ENCODE measurements at places on chromosomes 13 and 19.

DNA sequence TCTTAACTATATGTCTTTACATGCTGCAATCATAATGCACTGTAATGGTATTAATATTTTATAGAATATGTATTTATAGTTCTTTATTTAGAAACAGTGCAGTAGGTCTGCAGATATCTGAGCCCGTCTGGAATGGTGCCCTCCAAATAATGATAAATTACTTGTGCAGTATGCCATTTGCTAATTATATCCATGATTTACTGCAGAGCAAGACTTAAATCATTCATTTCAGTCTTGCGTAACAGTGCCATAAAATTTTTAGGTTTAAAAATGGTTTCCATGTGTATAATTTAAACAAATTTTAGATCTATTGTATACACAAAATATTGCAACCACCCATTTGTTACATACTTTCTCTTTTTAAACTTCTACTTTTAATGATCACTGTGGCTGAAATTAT lies 175.1 kb downstream of the ZNF536 start:
- DNase-seq: no peak

- DNase-seq: peak; percentile 33
Observed at GRCh38 chr13:76853481-76853880, 32.7 kb downstream of the KCTD12 start.

DNA sequence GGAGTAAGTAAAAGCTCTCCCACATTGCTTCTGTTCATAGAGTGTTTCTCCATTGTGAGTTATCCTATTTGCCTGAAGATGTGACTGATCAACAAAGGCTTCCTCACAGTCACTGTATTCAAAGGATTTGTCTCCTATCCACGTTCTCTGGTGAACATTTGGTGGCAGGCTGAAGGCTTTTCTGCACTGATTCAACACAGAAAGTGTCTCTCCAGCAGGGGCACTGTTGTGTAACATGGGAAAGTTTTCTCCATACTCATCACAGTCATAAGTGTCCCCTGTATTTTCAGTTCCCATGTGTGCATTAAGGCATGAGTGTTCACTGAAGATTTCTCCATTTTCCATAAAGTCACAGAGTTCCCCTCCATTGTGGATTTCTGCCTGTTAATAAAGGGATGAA lies 17.6 kb downstream of the ZNF121 start:
- DNase-seq: no peak

DNA sequence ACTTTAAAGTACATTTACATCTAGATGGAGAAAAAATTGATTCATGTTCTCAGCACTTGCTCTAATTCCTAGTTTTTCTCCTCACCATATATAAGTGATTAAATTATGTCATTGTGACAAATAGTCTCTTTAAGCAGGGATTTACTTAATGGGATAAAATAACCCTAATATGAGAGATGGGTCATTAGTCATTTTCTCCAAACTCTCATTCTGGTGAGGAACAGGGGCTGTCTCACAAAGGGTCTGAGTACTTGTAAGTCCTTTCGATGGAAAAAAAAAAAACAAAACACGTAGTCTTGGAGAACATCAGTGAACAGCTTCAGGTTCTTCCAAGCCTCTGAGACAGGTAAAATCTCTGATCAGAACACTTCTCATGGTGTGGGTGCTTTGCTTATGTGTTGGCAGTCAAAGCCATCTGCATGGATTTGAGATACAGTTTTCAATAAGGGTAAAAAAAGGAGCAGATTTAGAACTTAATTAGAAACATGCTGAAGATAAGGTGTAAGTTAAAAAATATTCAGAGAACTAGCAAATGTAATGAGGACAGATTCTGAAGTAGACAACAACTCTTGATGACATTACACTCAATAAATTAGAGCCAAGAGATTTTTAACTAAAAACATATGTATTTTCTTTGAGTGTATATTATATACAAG lies 1668.9 kb upstream of the MIR17HG start:
- no peak for DNase-seq

DNA sequence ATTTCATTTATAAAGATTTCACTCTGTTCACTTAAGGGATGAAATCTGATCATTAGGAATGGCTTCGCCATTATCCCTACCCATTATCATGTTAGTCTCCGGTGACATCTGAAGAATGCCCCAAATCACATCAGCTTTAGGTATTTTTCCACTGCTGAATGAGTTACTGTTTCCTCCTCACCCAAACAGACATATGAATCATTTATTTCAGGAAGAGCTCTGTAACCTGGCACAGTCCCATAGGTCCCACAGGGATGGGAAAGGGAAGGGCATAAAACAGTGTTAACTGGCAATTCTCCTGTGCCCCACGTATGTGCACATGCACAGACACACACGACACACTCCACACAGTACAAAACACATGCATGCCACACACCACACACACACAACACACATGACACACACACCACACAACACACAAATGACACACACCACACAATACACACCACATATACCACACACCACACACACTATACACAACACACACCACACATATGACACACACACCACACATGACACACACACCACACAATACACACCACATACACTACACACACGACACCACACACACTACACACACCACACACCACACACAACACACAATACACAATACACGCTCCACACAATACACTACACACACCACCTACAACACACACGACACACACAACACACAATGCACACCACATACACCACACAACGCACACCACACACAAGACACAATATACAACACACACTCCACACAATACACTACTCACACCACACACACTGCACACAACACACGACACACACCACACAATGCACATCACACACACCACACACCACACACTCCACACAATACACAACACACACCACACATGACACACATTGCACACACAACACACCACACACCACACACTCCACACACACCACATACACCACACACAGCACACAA lies 15.4 kb downstream of the TMEM255B start:
- DNase-seq: peak; percentile 54

GRCh38 chr13:77390391-77390790 lies 63.5 kb upstream of the MYCBP2 start:
- no peak for DNase-seq

GRCh38 chr19:5122121-5122400 lies 153.1 kb downstream of the KDM4B start:
- DNase-seq: no peak

DNA sequence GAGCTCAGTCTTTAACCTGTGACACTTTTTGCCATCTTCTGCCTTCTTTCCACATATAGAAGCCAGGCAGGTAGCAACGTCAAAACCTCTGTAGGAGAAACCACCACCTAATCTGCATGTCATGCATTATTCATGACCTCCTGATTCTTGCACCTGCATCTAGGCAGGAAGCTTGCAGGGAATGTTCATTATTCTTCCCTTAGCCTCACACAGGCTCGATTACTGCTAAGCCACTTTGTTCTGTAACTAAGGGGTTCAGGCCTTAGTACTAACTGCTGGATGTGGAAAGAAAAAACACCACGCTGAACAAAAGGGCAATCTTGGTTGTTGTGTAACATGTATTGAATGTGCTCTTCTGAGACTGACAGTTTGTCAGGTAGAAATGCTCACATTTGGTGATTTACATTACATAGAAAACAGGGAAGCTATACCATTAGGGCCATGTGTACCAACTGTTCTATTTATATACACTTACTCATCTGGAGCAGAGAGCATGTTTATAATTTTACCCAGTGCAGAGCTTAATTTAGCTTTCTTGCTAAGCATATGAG lies 366.9 kb downstream of the KLF12 start:
- DNase-seq: no peak

GRCh38 chr19:42122691-42123607 lies 9.3 kb downstream of the POU2F2 start:
- no peak for DNase-seq

- no peak for DNase-seq
Observed at GRCh38 chr13:97934590-97934989, 18.9 kb upstream of the IPO5 start.

DNA sequence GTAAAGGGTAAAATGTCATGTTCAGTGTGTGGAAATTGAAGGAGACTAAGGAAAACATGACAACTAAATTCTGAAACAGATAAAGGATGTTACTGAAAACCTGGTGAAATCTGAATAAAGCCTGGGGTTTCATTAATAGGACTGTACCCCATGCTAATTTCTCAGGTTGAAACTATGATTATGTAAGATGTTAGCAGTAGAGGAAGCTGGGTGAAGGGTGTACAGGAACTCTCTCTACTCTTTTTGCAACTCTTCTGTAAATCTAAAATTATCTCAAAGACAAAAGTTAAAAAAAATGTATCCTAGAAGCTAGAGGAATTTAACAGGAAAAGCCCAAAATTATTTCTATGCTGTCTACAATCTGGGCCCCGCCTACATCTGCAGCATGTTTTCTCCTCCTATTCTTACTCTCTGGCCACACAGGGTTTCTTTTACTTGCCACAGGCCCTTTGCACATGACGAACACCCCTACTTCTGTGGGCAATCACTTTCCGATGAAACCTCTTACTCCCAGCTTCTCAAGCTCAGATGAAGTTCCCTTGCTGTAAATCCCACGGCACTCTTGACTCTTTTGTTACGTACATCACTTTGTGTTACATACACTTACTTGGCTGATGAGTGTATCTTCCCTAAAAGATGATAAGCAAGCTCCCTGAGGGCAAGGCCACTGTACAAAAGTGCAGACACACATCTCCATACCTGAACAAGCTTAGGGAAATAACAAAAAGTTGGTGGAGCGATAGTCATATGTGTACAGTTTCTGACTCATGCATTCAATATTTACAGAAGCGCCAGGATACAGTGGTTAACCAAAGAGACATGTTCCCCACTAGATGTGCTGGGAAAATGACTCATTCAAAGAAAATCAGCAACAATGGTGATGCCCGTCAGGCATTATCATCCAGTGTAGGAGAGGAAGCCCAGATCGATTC lies 32.6 kb downstream of the RUBCNL start:
- peak; percentile 94 for DNase-seq

- peak; percentile 66 for DNase-seq
Observed at GRCh38 chr13:24228852-24229458, 68.4 kb downstream of the SPATA13 start.

- DNase-seq: no peak
Observed at GRCh38 chr19:13788991-13789390, 6.3 kb upstream of the ZSWIM4 start.

DNA sequence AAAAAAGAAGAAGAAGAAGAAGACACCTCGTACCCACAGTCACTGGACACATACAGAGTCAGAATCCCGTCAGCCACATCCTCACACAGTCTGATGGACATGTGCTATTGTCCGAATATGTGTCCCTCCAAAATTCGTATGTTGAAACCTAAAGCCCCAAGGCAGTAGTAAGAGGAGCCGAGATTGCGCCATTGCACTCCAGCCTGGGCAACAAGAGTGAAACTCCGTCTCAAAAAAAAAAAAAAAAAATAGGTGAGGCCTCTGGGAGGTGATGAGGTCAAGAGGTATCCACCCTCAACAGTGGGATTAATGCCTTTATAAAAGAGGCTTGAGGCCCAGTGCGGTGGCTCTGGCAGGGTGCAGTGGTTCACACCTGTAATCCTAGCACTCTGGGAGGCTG lies 2.6 kb upstream of the DENND1C start:
- DNase-seq: no peak

DNA sequence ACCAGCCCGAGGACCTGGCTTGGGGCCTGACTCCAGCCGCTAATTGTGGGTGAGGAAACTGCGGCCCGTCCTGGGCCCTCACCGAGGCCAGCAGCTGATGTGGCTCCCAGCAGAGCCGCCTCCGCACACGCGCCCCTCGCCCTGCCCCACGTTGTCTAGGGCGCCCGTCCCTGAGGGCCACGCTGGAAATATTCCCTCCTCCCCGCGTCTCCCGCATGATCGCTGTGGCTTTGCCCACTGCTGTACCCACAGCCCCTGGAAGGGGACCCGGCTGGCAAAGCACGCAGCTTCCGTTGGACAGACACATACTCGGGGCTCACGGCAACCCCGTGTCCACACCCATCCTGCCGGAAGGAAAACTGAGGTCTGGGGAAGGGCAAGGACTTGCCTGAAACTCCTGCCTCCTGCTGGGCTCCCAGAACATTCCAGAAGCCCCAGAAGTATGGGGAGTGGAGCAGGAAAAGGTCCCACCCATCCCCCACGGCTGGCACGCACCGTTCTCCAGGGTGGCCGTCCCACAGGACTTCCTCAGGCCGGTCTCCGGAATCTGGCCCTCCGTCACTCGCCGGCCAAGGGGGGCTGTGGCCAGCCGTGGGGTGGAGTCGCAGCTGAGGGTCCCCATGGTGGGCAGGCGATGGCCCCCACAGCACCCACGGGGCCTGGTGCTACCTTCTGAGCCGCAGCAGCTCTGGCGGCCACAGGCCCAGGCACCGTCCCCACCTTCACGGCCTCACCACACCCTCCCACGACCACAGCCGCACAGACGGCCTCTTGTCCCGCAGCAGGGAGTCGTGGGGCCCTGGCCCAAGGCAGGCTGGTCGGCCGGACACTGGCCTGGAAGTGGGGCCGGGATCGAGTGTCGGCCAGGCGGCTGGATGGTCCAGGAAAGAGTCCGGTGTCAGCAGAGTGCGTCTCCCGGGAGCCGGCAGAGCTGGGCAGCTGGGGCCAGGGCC lies 13.6 kb upstream of the SHC2 start:
- no peak for DNase-seq

DNA sequence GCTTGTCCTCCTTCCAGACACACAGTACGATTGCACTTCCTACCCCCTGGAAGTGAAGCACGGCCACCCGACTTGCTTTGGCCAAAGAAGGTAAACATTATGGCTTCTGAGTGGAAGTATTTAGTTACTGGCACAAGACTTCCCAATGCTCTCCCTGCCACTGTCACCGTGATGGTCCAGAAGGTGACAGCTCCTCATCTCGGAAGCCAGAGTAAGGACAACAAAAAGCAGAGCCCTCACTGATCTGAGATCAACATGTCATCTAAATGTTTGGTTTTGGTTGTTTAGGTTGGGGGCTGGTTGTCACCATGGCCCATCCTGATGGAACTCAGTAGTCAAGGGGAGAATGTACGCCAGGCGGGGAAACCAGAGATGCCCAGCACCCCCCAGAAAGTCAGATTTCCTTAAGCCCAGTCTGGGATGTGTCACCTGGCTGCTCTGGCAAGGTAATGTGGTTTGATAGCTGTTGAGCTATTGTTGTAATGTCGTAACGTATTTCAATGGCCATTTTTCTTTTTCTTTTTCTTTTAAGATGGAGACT lies 170.1 kb upstream of the ZNF536 start:
- DNase-seq: no peak

GRCh38 chr19:19515642-19516519 lies at the start of gene NDUFA13:
TSS of gene NDUFA13 (plus strand) at chr19:19516225. CDS start at chr19:19516239, 14 bp downstream.
- DNase-seq: peak; percentile 87

DNA sequence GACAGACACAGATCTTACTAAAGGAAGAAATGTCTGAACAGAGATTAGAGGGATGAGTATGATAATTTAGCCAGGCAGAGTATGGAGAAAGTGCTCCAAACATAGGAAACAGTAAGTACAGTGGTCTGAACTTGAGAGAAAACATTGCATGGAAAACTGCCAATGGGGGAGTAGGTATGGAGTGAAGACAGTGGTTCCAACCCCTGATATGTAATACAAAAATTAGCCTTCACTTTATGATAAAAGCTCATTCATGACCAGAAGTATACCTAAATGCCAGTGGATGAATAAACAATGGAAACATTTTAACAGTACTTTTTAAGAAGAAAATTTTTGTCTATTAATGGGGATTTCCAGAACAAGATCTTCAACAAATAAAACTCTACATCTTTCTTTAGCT lies 334.0 kb downstream of the DIAPH3 start:
- DNase-seq: no peak
